ENCODE measurements at places on chromosomes 4 and X. TPM values are rescaled to one million over a fixed set of nuclear protein-coding genes. Genes with fewer than 3 reads are reported as not detected.

GRCh38 chr4:180500154-180500553, 1743.0 kb upstream of the TENM3 start:
- no peak for DNase-seq

- DNase-seq = no peak
Observed at GRCh38 chrX:18146954-18147353, 73.7 kb downstream of the BEND2 start.

- no peak for DNase-seq
Observed at GRCh38 chr4:76896614-76897535, 1.1 kb downstream of the SOWAHB start.

GRCh38 chrX:97504431-97504830, 620.7 kb downstream of the RPA4 start:
- no peak for DNase-seq

- no peak for DNase-seq
Observed at GRCh38 chrX:77389891-77390290, 57.3 kb upstream of the FGF16 start.

DNA sequence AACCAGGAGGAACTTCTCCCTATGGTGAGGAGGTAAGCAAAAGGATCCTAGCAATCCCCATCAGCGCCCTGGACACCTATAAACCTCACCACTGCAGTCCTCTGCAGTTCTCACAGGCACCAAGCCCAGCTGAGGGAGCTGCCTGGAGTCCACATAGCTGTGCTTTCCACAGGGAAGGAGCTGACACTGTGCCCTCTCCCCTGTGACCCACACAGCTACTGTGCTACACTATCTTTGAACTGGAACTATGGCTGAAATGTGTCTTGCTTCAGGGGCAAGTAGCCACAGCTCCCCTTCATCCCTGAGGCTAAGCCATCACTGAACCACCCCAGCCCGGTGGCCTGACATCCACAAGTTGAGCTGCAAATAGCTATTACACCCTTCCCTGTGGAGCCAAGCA, 208.5 kb upstream of the RPL34 start:
- no peak for DNase-seq

- no peak for DNase-seq
Observed at GRCh38 chrX:154821523-154821922, 12.9 kb downstream of the SMIM9 start.

GRCh38 chr4:7698584-7698983, 241.1 kb downstream of the AFAP1 start:
- no peak for DNase-seq

- no peak for DNase-seq
Observed at GRCh38 chrX:71067712-71068043, 456 bp downstream of the SNX12 start.

- no peak for DNase-seq
Observed at GRCh38 chr4:2290488-2290887, 28.6 kb upstream of the MXD4 start.

DNA sequence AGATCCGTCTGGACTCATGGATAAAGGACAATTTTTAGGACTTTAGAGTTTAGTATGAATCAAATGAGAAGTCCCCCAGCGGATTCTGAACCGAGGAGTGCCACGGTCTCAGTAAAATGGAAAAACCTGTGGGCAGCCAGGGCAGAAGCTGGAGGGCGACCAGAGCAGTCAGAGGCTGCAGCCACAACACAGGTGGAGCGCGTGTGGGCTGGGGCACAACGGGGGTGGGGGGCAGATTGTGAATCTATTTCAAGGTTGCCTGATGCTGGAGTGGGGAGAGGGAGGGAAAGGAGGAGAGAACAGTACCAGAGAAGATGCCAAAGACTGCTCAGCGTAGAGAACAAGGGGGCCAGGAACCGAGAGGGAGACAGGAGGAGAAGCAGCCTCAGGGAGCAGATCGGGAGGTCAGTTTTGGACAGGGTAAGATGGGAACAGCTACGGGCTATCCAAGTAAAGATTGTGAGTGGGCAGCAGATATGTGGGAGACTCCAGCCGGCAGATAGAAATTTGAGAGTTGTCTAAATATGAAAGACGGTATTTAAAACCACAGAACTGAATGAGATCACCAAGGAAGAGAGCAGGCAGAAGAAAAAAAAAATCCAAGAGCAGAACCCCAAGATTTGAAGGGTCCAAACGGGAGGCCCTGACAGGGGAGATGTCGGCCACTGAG, 9.5 kb downstream of the FAT1 start:
- no peak for DNase-seq

DNA sequence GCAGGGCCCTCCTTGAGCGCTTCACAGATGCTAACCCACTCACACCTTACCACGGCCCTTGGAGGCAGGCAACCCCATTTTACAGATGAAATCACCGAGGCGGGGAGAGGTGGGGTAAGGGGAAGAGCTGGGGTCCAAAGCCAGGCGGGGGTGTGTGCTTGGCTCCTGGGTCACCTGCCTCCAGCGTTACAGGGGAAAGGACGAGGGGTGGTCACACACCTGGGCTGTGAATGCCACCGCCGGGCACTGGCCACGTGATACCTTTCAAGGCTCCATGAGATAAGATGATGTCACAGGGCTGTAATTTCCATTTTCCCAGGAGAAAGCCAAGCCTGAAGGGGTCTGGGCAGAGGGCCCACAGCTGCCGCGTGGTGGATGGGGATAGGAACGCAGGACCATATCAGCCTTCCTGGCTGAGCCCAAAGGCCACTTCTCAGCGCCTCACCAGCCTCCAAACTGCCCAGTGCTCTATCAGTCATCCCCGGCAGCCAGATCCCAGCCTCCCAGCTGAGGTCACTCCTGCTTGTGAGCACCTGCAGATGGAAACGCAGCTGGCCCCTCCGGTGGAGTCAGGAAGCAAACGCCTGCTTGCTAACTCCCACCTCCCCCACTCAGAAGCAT, 62.4 kb upstream of the CRMP1 start:
- peak; percentile 56 for DNase-seq

GRCh38 chr4:168247603-168248002, 70.9 kb downstream of the DDX60 start:
- no peak for DNase-seq

- no peak for DNase-seq
Observed at GRCh38 chr4:159142241-159142640, 39.4 kb downstream of the RAPGEF2 start.

DNA sequence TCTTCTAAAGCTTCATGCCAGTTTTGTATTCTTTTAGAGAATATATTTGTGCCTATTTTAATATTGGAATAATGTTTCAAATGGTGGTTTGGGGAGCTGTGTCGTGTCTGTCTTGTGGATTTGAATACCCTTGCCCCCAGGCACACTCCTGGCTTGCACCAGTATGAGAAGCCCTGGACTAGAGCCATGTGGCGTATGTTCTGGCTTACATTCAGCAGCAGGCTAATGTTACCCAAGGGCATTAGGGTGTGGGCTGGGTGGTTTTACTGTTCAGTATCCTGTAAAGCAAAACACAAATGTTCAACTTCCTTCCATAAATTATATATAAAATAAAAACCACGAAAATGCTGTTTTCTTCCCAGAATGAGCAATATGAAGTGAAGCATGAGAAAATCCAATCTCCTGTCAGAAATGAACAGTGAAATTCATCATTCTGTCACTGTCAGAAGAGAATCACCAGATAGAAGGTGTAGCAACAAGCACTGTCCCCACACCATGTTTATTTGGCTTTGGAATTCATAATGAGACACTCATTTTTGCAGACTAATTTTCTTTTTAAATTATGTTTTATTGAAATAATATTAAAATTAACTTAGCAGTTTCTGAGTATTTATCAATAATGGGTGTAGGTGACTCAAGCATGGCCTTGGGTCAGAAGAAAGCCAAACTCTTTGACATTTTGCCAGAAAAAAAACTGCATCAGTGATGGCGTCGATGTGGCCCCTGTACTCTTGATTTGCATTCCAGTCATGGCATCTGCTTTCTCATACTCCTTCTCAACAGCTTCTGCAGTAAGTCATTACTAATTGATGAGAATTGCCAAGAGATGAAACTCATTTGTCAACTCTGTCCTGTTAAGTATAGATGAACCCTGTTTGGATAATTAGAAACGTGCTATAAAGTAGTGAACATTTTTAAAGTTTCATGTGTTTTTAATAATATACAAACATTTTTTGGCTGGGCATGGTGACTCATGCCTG, 43.8 kb downstream of the WWC2 start:
- no peak for DNase-seq

- no peak for DNase-seq
Observed at GRCh38 chr4:182042945-182043344, 200.3 kb upstream of the TENM3 start.

- no peak for DNase-seq
Observed at GRCh38 chrX:17820100-17820499, 41.0 kb downstream of the RAI2 start.

The SSX4B gene
- not detected for total RNA-seq

The ARHGEF9 gene
- total RNA-seq = 7.1 TPM

The DHRSX gene
- 18.3 TPM for total RNA-seq

The HSPA4L gene
- 23.8 TPM for total RNA-seq

The MAGEE2 gene
- not detected for total RNA-seq

The ARX gene
- not detected for total RNA-seq
